ENCODE measurements at places on chromosomes 5 and 9.

- no peak for DNase-seq
Observed at GRCh38 chr5:57650360-57651069, 167.9 kb upstream of the ACTBL2 start.

GRCh38 chr9:32832346-32832745 lies 49.0 kb downstream of the TMEM215 start:
- DNase-seq = no peak

DNA sequence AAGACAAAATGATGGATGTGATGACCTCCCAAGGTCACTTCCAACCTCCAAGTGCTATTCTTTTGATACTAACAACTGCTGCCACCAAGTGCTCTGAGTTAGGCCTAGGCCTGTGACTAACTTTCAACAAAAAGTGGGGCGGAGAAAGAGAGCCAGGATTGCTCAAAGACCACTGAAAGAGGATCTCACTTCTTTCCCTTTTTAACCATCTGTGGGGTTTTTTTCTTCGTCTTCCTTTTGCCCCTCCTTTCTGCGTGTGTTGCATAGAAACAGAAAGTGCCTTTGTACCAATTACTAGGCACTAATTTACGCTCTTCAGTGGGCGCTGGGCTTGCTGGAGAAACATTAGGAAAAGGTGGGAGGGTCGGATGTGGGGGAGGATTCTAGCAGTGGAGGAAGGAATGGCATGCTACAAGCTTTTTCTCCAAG lies 8.0 kb downstream of the KLF9 start:
- peak; percentile 84 for DNase-seq

- no peak for DNase-seq
Observed at GRCh38 chr5:142600092-142600491, 85.8 kb downstream of the FGF1 start.
